ENCODE measurements at places on chromosomes 5 and 9.
A peak's percentile ranks its signal among the peaks of the same experiment; 100 is the strongest.

DNA sequence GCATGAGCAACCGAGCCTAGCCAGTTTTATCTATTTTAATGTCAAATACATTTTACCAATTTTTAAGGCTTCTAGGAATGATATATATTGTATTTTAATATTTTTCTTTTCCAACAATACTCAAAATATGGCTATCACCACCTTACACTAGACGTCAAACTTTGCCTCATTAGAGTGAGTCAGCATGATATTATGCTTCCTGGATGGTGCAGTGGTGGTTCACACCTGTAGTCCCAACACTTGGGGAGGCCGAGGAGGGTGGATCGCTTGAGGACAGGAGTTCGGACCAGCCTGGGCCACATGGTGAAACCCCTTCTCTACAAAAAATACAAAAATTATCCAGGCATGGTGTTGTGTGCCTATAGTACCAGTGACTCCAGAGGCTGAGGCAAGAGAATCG, 7.3 kb upstream of the CDC14B start:
- DNase-seq = no peak

- no peak for DNase-seq
These were observed 103.2 kb downstream of the RGS3 start for GRCh38 chr9:113566712-113567071.

DNA sequence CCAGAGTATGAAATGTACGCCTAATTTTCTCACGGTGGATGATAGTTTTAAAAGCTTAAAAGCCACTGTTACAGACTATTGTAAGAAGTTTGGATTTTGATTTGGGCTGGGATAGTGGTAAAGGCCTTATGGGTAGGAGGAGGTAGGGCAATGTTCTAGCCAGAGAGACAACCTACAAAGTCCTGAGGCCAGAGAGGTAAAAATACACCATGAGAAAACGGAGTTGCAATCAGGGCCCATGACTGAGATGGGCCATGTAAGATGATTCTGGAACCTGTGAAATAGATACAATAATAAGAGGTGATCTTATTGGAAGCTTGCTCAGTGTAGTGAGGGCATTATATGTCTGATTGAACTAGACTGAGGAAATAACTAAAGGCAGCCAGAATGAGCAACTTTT, 188.8 kb downstream of the RFX3 start:
- DNase-seq = no peak

DNA sequence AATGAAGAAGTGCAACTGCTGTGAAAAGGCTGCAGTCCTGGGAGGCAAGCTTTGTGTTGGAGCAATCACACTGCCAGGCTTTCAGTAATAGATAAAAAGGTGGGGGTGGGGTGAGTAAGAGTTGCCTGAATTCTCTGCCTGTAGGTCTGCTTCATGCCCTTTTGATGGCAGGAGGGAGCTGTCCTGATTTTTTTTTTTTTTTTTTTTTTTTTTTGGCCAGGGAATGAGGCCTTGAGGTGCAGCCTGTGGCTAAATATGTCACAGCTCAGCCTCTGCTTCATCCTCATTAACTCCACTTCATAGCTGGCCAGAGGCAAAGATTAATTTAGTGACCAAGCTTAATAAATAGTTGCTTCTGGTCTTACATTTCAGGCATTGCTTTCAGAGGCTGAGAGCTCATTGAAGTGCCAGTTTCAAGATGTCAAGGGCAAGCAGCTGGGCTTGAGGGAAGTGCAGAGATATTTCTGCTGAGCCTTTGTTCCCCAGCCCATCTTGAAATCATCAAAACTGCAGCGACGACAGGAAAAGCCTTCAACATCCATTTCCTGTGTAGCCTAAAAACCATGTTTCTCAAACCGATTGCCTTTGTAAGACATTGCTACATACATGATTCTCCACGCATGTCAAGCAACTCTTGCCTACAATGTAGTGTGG, 134.7 kb downstream of the MACIR start:
- no peak for DNase-seq

DNA sequence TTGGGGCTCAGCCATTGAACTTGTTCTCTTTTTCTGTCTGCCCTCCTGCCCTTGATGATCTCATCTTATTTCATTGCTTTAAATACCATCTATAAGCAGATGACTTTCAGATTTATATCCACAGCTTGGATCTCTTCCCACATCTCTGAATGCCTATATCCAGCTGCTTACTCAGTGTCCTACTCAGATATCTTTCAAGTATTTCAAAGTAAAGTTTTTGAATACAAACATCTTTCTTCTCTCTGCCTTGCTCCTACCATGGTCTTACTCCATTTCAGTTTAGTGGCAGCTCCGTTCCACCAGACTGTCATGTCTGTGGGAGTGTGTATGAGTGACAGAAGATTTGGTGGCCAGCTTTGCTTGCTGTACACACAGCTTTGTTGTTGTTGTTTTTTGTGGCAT, 59.7 kb downstream of the ERBIN start:
- DNase-seq = no peak

DNA sequence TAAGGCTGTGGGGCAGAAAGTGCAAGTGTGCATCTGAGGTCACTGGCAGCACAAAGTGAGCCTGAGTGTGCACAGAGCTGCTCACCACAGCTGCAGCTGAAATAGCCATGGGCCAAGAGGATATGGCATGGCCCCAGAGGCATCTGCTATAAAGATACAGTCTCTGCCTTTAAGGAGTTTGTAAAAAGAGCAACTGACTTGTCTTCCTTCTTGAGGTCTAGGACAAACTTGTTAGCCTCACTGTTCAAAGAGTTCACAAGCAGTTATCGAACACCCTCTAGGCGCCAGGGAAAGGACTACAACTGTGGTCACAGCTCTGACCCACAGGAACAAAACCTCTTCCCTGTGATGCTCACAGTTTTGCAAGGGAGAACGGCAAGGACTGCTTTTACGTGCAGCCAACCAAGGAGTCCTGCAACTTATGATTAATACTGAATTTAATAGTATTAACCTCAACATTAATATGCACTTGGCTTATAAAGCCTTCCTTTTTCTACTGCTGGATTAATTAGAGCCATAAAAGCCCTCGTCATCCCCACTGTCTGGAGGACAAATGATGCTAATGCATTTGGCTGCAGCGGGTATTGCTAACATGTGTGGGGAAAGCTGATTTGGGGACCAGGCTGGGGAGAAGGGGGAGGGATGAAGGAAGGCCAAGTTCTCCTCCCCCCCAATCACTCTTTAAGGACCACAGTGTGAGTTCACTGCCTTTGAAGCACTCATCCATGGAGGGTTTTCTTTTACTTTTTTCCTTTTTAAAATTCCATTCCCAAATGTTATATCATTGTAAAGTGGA, 189.8 kb upstream of the TRIM32 start:
- no peak for DNase-seq

DNA sequence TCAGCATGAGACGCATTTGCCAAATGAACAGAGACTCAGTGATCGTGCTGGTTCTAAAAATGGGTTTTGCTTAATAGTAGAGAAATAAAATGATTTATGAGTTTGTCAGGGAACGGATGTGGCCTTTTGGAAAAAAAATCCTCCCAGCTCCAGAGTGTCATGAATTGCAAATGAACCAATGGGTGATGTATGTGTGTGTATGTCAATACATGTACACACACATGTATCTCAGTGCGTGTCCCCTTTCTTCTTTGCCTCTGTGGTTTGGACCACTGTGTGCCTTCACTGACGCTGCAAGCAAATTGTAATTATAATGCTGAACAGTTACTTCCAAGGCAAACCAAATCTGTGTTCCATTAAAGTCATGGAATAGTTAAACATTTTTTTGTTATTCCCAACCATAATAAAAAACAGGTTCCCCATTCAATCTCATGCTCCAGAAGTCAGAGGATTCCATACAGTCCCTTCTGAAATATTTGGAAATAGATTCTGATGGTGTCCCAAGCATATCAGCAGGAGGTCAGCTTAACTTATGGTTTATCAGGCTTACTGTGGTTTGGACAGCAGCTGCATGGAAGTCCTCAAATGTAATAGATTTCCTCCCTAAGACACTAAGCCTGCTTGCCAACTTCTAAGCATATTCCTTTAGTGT, 630.5 kb downstream of the ACTL7B start:
- no peak for DNase-seq

- DNase-seq = no peak
These were observed 419.1 kb downstream of the NR2F1-AS1 start for GRCh38 chr5:93161661-93162654.

GRCh38 chr9:81858657-81859430, 69.4 kb upstream of the SPATA31D4 start:
- DNase-seq = no peak

DNA sequence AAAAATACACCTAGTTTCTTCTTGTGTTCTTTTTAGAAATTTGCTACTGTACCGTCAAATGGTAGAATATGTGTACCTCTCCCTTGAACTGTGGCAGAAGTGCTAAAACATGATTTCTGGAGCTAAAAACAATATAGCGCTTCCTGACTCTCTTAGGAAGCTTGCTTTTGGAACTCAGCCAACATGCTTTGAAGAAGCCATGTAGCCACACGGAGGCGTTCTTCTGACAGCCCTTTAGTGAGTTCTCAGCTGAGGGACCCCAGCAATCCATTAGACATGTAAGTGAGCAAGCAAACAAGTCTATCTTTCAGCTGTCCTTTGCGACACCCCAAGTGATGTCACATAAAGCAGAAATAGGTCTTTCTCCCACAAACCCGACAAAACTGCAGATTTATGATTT, 917.0 kb downstream of the CDH9 start:
- DNase-seq = no peak

- no peak for DNase-seq
These were observed 19.5 kb upstream of the NADK2 start for GRCh38 chr5:36261186-36261585.

DNA sequence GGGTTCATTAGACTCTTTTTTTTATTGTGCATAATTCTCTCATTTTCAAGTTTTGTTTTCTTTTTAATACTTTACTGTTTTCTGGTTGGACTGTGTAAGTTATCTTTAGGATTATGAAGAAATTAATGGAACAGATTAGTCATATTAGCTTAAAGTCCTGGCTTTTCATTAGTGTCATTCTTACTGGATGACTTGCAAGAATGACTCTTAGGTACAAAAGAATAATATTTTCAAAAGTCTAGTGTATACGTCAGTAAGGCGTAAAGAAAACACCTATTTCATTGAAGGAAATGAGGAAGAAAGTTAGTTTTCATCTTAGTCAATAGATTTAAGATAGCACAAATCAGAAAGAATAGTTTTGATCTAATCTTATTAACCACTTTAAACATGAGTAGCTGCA, 20.4 kb downstream of the UHRF2 start:
- DNase-seq = peak; percentile 43

DNA sequence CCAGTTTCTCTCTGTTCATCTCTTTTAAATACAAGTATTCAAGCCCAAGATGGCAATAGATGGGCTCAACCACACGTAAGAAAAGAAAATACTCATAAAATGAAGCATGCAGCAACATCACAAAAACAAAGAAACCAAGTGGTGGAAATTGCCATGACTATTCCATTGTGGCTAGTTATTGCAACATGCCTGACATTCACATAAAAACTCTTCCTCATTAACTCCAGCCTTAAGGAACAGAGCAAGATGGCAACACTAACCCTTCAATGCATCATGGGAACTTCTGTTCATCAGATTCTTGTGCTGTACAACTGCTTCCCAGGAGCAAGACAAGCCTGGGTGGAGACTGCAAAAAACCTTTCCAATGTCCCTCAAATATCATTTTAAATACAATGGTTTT, 1.4 kb upstream of the GLIS3 start:
- no peak for DNase-seq

- peak; percentile 44 for DNase-seq
These were observed 75.4 kb upstream of the ANKH start for GRCh38 chr5:14946815-14947620.

DNA sequence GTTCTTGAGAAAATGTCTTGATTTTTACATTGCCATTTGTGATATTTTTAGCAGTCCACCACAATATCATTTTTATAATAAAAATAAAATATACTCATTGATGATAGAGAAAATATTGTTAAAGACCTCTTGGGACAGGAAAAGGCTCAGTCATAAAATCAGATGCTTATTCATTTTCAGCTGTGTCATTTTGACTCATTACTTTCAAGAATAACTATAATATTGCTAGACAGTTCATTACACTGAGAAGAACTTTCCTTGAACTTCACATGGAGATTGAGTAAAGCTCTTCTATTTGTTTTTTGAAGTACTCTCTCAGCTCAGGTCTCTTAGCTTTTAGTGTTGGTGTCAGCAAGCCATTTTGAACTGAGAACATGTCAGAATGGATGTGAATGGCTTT, 8.5 kb upstream of the MEIKIN start:
- peak; percentile 60 for DNase-seq

DNA sequence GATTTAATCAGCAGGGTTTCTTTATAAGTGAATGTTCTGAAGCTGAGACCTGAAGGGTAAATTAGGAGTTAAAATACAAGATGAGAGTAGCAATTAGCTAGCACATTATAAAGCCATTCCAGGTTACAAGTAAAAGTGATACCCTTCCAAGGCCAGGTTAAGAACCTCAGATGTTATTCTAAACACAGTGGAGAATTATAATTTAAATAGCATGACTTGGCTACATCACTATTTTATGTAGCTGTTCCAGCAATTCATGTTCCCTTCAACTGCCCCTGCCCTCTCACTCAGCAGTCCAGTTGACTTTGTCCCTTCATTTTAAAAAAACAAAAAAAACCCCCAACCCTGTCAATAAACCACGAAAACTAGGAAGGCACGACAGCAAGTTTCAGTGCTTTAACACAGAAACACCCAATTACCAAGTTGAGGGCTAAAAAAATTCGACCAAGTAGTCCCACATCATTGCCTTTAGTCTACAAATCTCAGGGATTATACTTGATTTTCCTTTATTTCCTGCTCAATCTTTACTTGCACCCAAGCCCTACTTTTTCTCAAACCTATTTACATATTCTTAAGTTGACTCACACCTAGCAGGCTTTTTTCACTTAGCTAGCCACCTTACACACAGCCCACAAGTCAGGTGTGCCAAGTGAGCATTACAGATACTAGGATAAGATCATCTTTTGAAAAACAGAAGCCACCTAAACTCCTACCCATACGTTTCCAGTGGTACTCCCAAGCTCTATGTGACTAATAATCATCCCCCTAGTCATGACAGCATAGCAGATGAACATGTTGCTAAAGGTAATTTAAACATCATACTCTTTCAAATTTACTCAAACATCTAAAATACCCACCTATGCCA, 3.4 kb downstream of the RPL37 start:
- DNase-seq = peak; percentile 65

GRCh38 chr5:61053937-61054336, 108.3 kb downstream of the SMIM15 start:
- no peak for DNase-seq

Measured in activated CD4-positive, alpha-beta T cell treated with anti-CD3 and anti-CD28 coated beads, Interleukin-10, Interleukin-2, amounts not matched to agents 100 ng/mL and 50 ng/mL, durations not matched to agents 16 hours and 8 hours (primary cell).